Natural killer cell (primary cell): ENCODE measurements at places on chromosomes 5 and 9.

DNA sequence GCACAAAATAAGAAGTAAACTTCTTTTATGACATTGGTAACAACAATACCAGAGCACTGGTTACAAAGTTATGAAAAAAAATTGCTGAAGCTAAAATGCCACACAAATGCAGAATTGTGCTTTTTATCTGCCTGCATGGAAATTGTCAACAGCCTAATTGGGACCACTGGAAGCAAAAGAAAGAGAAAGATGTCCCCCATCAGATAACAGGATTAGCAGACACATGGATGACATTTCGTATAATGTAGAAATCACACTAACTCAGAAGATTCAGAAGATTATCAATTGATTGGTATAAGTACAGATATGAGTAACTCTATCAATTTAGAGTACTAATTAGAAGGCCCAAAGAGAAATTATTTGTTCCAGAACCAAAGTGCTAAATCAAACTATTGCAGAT lies 19.1 kb upstream of the FRMD3 start:
- no peak for DNase-seq

DNA sequence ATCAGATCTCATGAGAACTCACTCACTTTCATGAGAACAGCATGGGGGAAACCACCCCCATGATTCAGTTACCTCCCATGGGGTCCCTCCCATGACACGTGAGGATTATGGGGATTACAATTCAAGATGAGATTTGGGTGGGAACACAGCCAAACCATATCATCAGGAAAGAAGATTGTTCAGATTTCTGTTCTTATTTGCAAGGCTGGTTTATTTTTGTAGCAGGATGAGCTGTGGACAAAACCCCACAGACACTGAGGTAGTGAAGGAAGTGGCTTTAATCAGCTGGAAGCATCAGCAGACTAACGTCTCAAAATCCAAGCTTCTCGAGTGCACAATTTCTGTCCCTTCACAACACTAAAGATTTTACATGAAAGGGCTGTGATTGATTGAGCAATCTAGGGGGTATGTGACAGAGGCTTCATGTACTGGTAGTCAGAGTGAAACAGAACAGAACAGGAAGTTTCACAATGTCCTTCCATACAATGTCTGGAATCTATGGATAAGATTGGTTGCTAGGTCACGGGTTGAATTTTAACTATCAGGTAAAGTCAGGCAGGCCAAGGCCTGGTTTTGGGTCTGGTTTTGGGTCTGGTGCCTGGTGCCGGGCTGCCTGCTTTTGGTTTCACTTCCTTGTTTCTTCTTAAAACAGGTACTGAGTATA lies 91.3 kb upstream of the ZNF366 start:
- DNase-seq = no peak

- DNase-seq = no peak
Measured at GRCh38 chr9:97438257-97438656, 26.4 kb downstream of the TDRD7 start.

GRCh38 chr5:82984786-82985735 lies 92.1 kb downstream of the TMEM167A start:
- no peak for DNase-seq

GRCh38 chr5:66789434-66789833 lies 193.2 kb downstream of the MAST4 start:
- no peak for DNase-seq

- no peak for DNase-seq
Measured at GRCh38 chr5:7970816-7971215, 101.9 kb downstream of the MTRR start.

- DNase-seq = no peak
Measured at GRCh38 chr9:37820142-37820541, 19.5 kb downstream of the DCAF10 start.

DNA sequence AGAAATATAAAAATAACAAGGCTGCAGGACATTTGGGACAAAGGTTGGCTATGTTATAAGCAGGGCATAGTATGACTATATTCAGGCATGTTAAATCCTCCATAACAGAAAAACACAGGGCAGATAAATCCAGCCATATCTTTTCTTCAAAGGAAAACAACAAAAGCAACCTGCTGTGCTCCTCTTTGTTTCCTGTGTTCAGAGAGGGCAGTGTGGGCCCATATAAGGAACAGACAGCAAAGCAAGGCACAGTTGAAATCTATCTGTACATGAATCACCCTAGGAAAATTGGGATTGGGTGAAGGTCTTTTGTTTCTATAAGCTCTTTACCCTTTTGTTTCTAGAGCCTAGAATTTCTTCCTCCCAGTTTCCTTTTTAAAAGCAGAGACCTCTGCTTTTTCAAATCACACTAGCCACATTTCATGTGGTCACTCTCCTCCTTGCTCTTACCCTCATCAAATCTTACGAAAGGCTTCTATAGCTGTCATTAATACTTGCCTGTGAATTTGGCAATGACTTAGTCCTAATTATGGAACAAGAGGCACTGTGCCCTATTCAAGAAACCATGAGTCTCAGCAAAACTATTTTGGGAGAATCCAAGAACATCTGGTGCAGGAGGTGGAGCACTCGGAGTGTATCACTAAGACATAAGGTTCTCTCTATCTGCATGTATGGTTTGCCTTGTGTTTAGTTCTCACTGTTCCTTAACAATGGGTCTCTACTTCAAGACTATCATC lies 1.8 kb downstream of the GZMA start:
- no peak for DNase-seq

GRCh38 chr9:37920471-37921167 lies 16.7 kb upstream of the SLC25A51 start:
- peak; percentile 22 for DNase-seq

- DNase-seq = no peak
Measured at GRCh38 chr9:71896761-71897160, 14.2 kb downstream of the ABHD17B start.

DNA sequence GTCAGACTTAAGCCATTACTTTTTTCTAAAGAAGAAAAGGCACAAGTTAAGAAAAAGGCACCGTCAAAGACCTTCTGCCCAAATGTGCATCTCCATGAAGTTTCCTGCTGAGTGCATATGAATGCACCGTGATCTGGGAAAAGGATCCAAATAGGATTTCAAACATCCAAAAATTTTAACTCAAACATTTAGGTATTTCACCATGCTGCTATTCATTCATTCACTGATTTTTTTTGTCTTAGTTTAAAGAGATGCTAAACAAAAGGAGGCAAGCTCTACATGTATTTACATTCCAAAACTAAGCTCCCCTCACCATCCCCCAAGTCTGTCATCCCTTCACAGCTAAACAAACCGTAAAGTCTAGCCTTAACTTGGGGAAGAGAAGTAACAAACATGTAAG lies 291.9 kb downstream of the ARL15 start:
- no peak for DNase-seq

- no peak for DNase-seq
Measured at GRCh38 chr9:133167769-133168168, 4.1 kb upstream of the GBGT1 start.

- no peak for DNase-seq
Measured at GRCh38 chr5:120139039-120139438, 325.1 kb upstream of the PRR16 start.

DNA sequence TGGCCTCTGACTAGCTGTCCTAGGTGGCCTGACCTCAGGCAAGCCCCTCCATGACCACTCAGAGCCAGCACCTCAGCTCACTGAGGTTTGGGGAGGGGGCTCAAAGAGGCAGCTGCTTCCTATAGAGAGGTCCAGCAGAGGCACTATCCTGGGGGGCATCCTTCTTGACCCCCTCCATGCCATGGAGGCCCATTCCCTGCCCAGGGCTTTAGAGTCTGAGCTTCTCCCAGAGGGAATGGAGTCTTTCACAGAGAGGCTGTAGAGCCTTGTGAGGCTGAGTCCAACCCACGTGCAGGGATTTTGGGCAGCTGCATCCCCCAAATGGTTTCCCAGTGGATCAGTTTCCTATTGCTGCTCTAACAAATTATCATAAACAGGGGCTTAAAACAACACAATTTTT lies 16.9 kb downstream of the IRF1 start:
- DNase-seq = peak; percentile 53

DNA sequence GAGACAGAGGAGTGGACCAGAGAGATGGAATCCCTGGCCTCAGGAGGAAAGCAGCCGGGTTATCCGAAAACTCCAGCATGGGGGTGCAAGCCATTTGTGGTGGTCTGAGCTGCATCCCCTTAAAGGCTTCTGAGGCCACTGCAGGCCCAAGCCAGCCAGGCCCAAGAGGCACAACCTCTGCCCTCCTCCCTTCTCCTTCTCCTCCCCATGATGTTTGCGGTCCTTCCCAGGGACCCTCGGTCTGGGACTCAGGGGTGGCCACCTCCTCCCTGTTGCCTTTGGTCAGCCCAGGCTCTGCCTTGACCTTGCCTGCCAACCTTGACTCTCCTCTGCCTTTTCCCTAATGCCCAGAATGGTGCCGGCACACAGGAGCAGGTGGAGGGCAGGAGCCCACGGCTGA lies 4.6 kb downstream of the NCS1 start:
- DNase-seq = no peak

DNA sequence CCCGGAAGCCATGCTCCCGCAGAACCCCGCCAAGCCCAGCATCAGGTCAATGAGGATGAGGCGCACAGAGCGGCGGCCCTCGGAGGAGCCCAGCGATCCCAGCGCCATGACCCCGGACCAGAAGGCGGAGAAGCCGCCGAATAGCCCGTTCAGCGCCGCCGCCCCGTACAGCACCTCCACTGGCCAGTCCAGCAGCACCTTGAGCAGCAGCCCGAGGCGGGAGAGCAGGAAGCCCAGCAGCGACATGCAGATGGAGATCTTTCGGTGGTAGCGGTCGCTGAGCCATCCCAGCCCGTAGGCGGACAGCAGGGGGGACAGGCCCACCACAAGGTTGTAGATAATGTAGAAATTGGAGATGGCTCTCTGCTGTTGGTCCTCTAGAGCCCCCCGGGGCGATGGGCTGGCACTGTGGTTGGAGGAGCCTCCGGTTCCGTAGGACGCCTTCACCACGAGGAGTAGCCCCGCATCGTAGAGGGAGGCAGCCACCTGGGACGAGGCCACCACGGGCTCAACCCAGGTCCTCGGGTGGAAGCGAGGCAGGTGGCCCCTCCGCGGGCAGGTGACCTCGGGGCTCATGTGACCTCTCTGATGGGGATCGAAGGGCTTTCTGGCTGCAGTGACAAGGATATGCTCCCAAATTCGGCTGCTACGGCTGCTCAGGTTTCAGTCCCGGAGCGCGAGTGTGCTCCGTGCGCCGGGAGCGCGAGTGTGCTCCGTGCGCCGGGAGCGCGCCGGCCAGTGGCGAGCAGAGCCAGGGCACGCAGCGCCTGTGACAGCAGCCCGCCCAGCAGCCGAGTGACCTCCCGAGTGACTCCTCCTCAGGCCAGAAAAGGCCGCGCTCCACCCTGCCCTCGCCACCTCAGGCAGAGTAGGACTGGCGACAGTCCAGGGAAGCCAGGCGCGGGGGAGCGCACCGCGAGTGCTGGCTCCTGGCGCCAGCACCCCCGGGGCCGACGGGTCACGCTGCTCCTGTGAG lies at the start of gene SLC46A2:
TSS of gene SLC46A2 (minus strand) at position 771 of the 976 bp plus-strand sequence. CDS start at position 576, 195 bp downstream.
- DNase-seq = no peak

GRCh38 chr5:139470821-139471300 lies at the start of gene SMIM33:
TSS of gene SMIM33 (plus strand) at chr5:139471004. CDS start at chr5:139471122, 118 bp downstream.
- DNase-seq = peak; percentile 68

DNA sequence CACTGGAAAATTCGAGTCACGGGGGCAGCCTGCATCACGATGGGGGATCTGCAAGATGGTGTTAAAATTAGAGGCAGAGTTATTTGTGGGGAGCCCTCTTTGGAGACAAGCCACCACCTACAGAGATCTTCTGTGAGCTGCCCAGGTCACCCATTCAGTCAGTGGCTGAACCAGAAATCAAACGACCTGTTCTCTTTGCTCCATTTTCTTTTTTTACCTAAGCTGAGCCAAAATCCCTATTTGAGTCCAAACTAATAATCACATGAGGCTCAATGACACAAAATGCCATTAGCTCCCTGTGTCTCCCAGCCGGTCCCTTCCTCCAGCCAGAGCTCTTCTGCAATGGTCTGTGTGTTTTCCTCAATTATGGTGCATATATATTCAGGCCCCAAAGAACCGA lies 394.2 kb downstream of the AGTPBP1 start:
- DNase-seq = no peak

- no peak for DNase-seq
Measured at GRCh38 chr9:2465921-2466460, 155.6 kb upstream of the VLDLR start.

DNA sequence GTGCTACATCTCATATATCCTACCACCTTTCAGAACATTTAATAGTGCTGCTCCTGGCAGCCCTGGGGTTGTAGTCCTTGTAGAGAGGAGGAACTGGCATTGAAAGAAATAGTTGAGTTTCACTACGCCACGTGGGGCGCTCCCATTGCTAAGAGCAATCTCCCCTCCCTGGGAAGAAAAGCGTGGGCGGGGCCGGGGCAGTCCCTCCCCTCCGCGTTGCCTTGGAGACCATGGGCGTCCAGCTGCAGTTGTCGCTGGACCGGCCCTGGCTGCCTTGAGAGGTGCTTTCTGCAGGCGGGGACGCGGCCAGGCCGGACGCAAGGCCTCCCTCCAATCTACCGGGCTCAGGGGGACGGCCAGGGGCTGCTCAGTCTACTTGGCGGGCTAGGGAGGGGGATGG lies 368 bp upstream of the CCDC180 start:
- no peak for DNase-seq

- DNase-seq = no peak
Measured at GRCh38 chr9:116476935-116477381, 210.1 kb upstream of the TRIM32 start.

DNA sequence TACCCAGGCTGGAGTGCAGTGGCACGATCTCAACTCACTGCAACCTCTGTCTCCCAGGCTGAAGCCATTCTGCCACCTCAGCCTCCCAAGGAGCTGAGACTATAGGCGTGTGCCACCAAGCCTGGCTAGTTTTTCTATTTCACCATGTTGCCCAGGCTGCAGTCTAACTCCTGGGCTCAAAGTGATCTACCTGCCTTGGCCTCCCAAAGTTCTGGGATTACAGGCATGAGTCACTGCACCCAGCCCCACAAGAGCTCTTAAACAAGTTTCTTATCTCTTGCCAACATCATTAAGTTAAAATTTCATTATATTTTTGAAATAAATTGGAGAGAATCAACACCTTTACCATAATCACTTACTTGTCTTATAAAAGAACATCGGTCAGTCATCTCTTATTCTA lies 280.3 kb downstream of the ARHGEF28 start:
- DNase-seq = no peak

DNA sequence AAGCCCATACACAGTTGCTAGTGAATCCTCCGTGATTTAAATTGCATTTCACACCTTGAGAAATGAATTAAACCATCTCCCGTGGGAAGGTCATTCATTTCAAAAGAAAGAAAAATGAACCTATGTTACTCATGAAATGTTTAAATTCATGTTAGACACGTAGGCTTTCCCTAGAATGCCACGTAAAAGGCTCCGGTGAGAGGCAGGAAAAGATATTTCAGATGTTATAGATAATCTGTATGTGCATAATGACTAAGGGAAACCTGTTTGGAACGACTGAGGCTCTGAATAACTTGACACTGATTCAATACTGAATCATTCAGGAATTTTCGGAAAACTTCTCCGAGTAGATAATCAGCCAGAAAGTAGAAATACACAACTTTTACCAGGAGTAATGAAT lies 134.3 kb upstream of the ICE1 start:
- no peak for DNase-seq

DNA sequence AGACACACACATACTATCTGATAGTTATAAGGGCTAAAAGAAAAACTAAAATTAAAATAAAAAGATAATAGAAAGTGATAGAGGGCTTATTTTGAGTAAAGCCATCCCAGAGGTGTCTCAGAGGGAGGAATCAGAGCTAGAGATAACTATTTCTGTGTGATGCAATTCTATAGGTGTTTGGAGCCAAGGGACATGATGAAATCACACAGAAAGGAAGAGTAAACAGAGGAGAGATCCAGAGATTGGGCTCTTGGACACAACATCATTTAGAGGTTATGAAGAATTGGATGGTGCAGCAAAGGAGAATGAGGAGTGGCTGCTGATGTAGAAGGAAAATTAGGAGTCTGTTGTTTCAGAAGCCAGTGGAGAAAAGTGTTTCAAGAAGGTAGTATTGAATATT lies 393.5 kb downstream of the DIRAS2 start:
- no peak for DNase-seq
